ENCODE measurements at places on chromosomes 16 and 17.

DNA sequence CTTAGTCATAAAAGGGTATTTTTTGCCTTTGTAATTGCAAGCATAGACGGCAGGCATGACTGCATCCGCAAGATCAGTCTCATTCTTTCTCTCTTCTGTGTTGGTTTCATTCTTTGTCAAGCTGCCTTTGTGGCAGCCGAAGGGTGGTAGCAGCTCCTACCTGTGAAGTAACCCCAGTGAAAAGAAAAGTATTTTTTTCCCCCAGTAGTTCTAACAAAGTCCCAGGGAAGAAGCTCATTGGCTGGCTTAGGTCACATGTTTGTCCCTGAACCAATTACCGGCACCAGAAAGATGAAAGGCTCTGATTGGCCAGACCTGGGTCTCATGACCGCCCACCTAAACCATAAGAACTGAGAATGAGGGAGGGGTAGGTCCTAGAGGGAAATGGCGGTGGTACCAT is 110.7 kb downstream of the RAP1GAP2 start:
- no peak for DNase-seq

DNA sequence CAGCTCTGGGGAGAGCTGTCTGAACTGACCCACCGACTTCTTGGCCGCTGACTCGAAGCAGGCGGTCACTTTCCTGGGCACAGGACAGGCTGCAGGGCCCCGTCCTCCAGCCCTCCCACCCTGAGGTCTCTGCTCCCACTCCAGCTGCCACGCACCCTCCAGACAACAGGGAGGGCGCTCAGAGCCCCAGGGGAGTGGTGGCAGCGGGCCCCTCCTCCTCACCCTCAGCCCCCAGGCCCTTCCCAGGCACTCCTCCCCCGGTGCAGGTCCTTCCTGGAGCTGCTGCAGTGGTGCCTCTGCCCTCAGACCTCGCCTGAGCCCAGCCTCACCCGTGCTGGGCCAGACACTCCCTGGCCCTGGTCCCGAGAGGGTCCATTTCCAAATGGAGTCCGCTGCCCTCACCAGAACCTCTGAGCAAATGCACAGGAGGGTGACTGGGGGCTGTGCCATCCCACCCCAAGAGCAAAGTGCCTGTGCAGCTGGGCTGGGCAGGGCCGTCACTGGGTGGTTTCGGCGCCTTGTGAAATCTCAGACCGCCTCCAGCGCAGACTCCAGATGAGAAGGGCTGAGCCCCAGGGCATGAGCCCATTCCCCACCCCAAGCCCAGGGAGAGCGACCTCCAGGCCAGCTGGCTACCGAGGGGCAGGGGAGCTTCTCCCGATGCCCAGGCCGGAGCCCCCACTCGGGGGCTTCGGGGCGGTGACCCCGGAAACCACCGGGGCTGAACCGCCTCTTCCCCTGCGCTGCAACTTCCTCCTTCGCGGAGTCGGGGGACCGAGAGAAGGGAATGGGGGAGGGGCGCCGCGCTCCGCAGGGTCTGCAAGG is 717 bp downstream of the CYBA start:
- no peak for DNase-seq

DNA sequence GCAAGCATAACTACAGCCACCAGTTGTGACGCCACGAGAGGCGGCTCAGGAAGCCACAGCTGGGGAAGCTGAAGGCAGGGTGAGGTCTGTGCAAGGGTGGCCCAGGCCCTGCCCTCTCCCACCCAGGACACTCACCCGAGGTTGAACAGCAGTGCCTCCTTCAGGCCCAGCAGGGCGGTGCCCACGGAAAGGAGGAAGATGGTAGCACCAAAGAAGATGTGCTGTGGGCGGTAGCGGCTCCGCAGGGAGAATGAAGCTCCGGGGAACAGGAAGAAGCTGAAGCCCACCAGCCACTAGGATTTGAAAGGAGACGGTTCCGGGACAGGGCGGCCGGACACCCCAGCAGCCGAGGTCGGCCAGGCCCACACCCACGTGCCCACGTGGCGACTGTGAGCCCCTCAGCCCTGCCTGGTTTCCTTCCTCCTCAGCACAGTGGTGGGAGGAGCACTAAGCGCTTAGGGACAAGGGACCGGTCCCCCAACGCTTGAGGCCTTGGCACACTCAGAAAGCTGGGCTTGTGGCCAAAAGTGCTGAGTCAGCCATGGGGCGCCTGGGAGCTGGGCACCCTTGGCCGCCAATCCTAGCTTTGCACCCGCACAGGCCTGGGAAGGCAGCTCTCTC is 11.0 kb downstream of the CYB561 start:
- peak; percentile 66 for DNase-seq

DNA sequence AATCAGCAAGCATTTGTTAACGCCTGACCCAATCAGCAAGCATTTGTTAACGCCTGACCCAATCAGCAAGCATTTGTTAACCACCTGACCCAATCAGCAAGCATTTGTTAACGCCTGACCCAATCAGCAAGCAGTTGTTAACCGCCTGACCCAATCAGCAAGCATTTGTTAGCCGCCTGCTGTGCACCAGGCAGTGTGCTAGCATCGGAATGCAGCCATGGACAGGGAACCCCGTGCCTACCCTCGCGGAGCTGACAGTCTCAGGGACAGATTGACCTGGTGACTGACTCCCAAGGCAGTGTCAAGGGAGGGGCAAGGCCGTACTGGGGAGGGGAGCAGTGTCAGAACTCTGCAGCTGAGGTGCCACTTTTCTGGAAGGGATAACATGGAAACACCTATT is 66.9 kb downstream of the ABR start:
- no peak for DNase-seq

GRCh38 chr17:36188891-36189306 is 7.7 kb downstream of the CCL3L1 start:
- DNase-seq, result peak; percentile 57

GRCh38 chr16:84294117-84294516 is 561 bp upstream of the WFDC1 start:
- DNase-seq, result no peak

DNA sequence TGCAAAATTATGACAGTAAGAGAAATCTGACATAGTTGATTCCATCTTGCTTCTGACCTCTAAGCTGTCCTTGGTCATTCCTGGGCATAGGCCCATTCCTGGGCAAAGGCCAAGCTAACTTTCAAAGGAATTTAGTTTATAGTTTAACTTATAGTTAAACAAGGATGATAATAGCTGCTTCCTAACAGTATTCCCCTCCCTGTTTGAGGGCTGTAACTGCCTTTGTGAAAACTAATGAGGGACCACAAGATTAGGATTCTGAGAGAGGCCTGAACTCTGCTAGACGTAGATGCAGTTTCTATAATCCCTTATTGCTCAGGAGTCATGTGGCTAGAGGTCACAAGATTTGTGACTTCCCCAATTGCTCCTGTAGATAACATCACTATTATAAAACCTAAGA is 80.2 kb upstream of the ASIC2 start:
- DNase-seq, result no peak

GRCh38 chr17:37393352-37393751 is 13.3 kb downstream of the ACACA start:
- DNase-seq, result no peak

GRCh38 chr17:38559880-38560230 is 45.9 kb downstream of the SRCIN1 start:
- DNase-seq, result no peak

DNA sequence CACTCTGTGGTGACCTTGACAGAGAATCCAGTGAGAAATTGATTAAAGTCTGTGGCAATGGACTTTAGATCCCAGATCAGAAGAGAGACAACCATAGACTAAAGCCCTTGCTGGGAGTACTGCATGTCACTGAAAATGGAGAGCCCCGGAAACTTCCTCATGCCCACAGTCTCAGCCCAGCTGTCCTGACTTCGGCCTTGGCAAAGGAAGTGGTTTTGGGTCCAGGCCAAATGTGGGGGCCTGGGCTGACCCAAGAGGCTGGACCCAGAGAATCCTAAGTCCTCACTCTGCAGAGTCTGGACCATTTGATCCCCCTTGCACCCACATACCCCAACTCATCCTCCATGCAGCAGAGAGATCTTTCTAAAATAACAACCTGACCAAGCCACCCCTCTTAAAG is 4.7 kb upstream of the BEAN1 start:
- peak; percentile 40 for DNase-seq

- DNase-seq, result peak; percentile 47
Observed at GRCh38 chr17:30210366-30210765, 25.1 kb downstream of the SLC6A4 start.

GRCh38 chr17:49241692-49242397 is 11.3 kb upstream of the PHOSPHO1 start:
- no peak for DNase-seq

GRCh38 chr17:50541402-50541715 is 5.6 kb upstream of the SPATA20 start:
- DNase-seq, result no peak

DNA sequence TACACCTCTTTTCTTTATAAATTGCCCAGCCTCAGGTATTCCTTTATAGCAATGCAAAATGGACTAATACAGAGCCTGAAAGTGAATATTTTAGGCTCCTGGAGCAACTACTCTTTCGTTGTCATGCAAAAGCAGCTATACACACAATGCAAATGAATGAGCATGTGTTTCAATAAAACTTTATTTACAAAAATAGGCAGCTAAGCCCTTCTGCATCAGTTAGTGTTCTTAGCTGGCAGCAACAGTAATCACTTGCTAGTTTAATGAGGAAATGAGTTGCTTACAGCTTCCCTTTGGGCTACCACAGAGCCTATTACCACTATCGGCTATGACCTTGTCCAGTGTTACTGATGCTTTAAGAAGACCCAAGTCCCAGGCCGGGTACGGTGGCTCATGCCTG is 402.9 kb downstream of the XYLT1 start:
- DNase-seq, result no peak

- DNase-seq, result no peak
Observed at GRCh38 chr16:88722784-88723506, 16.6 kb downstream of the CTU2 start.

DNA sequence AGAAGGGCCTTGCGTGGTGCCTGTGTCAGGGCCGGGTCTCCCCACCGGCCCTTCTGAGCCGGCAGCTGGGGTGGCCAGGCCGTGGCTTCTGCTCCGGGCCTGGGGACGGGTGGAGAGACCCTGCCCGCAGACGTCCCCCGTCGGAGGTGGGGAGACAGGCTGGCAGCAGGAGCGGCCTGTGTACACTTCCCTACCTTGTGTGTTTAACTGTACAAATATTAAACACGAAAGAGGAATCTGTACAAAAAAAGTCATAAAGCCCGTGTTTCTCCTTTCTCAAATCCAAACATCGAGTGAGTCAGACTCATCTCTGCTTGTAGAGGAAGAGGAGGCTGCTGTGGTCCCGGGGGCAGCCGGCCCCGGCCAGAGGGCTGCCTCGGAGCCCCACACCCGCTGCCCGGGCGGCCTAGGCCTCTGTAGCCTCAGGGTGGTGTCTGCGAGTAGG is 2.0 kb downstream of the CACNA1H start:
- DNase-seq, result no peak

DNA sequence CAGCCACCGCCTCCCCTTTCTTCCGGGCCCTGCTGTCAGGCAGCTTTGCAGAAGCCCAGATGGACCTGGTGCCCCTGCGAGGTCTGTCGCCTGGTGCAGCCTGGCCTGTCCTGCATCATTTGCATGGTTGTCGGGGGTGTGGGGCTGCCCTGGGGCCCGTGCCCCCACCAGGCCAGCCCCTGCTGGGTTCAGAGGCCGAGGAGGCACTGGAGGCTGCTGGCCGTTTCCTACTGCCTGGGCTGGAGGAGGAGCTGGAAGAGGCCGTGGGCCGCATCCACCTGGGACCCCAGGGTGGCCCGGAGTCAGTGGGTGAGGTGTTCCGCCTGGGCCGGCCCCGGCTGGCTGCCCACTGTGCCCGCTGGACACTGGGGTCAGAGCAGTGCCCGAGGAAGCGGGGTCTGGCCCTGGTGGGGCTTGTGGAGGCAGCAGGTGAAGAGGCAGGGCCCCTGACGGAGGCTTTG is 5.5 kb upstream of the TGFB1I1 start:
- no peak for DNase-seq

- DNase-seq, result no peak
Observed at GRCh38 chr16:12162151-12162985, 185.8 kb downstream of the SNX29 start.
